ENCODE measurements at places on chromosomes 6 and 20. TPM values are rescaled to one million over a fixed set of nuclear protein-coding genes. Genes with fewer than 3 reads are reported as not detected.

APCDD1L gene
- 2.8 TPM for total RNA-seq

PRKN gene
- total RNA-seq = 0.57 TPM

DLL1 gene
- total RNA-seq = 2.8 TPM

PHACTR3 gene
- total RNA-seq = 0.06 TPM

GPR6 gene
- not detected for total RNA-seq

PPIL6 gene
- 3.8 TPM for total RNA-seq

NKAIN4 gene
- 10.6 TPM for total RNA-seq

CCN6 gene
- total RNA-seq = not detected
